ENCODE measurements at places on chromosomes 2 and 18.

DNA sequence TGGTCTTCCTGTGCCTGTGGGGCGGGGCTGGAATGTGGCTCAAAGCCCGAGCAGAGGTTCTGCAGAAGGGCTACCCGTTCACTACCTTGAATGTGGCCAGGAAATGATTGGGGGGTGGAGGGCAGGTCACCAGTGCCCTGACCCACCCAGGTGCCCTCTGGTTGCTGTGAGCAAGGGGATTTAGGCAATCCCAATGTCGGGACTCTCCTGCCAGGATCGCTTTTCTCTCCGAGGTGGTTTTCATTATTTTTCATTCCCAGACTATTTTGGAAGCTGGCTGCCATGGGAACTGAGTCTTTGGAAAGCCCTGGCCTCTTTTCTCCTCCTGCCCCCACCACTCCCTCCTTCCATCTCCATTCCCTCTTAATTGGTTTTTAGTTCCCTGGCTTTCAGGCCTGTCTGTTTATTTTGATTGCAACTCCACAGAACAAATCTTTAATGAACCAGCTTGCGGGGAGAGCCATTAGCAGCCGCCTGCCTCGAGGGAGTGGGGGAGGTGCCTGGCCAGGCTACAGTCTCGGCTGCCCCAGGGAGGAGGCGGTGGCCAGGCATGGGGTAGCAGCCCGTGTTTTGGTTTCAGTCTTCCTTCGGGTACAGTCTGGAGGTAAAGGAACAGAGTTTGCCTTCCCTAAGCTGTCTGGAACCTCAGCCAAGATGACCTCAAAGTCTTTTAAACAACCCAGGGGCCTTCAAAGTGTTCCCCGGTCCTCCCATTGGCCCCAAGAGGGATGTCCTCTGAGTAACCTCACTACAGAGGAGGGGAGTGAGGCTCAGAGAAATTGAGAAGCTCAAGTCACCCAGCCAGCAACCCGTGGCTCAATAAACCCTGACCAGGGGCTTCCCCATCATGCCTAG, 114.4 kb upstream of the HAAO start:
- DNase-seq = no peak

- no peak for DNase-seq
Measured at GRCh38 chr2:73031725-73032701, 39.5 kb downstream of the SFXN5 start.

GRCh38 chr2:171895786-171896185, 1.7 kb upstream of the SLC25A12 start:
- DNase-seq = no peak

GRCh38 chr2:55547001-55547400, 27.5 kb downstream of the CFAP36 start:
- DNase-seq = no peak

GRCh38 chr18:52451851-52452250, 111.9 kb downstream of the DCC start:
- DNase-seq = no peak

- no peak for DNase-seq
Measured at GRCh38 chr2:241929551-241930490, 60.3 kb downstream of the RTP5 start.

DNA sequence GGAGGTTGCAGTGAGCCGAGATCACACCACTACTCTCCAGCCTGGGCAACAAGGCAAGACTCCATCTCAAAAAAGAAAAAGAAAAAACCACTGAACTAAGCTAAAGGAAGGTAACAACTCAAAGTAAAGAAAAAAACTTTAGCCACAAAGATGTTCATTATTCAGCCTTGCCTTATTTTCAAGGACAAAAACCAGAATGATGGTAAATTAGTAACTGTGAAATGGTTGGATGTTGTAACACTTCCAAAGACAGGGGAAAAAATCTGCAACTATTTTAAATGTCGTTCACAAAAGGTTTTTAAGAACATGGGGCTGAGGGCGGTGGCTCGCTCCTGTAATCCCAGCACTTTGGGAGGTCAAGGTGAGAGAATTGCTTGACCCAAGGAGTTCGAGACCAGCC, 10.1 kb downstream of the ADAM17 start:
- DNase-seq = no peak

DNA sequence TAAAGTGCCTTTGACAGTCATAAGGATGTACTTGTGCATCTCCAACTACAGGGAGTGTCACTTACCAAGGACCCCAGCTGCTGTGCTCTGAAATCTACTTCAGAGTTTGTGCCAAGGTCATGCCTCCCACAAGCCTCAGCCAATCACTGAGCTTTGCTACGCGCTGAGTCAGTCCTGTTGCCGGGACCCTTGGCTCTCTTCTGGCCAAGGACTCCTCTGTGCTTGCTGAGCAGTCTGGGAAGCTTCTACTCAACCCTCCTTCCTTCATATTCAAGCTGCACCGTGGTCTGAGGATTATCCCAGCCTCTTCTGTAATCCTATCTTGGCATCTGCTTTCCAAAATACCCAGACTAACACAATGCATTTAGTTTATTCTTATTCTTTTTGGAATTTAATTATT, 398.9 kb upstream of the FANCL start:
- DNase-seq = no peak

DNA sequence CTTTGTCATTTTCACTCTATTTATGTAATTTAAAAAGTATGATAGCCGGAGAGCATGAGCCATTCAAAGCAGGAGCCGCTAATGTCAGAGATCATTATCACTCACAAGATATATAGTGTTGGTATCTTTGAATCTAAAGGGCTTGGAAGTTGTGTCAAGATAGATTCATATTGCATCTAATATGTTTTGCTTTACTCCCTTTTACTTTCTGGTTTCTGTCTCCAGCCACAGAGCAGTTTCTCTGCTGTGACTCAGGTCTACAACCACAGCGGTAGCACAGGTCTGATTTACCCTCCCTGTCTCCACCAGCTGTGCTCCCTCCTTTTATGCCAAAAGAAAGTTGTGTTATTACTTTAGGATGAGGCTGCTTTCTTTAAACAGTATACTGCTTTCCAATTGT, 424.0 kb downstream of the ARHGAP15 start:
- DNase-seq = no peak

- DNase-seq = no peak
Measured at GRCh38 chr18:394987-395362, 105.5 kb downstream of the COLEC12 start.

DNA sequence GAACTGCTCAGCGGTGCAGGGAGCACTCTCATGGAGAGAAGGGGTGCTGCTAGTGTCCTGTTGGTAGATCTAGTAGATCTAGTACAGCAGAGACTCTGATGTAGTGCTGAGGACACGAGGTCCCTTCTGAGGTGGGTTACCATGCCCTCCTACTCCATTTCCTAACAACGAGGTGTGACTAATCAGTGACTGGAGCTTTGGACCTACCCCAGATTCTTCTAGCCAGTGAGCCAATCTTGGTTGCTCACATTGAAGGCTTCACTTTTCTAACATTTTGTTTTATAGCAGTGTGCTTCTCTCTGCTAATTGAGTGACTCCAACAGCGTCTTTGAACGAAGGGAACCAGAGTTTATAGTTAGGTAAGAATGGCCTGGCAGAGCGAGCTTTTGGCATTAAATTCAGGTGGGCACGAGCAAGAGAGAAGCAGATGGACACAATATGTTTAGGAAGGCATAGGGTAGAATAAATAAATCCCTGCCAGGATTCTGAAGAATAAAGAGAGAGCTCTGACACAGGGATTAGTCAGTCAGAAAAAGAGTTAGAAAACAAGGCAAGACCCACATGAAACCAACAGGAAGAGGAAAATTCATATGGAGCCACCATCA, 306.0 kb upstream of the RAB12 start:
- DNase-seq = no peak

GRCh38 chr2:164151522-164151921, 415.7 kb upstream of the FIGN start:
- no peak for DNase-seq

GRCh38 chr2:17058772-17059402, 393.3 kb upstream of the CYRIA start:
- no peak for DNase-seq

- no peak for DNase-seq
Measured at GRCh38 chr2:29446847-29447246, 331.6 kb downstream of the CLIP4 start.

DNA sequence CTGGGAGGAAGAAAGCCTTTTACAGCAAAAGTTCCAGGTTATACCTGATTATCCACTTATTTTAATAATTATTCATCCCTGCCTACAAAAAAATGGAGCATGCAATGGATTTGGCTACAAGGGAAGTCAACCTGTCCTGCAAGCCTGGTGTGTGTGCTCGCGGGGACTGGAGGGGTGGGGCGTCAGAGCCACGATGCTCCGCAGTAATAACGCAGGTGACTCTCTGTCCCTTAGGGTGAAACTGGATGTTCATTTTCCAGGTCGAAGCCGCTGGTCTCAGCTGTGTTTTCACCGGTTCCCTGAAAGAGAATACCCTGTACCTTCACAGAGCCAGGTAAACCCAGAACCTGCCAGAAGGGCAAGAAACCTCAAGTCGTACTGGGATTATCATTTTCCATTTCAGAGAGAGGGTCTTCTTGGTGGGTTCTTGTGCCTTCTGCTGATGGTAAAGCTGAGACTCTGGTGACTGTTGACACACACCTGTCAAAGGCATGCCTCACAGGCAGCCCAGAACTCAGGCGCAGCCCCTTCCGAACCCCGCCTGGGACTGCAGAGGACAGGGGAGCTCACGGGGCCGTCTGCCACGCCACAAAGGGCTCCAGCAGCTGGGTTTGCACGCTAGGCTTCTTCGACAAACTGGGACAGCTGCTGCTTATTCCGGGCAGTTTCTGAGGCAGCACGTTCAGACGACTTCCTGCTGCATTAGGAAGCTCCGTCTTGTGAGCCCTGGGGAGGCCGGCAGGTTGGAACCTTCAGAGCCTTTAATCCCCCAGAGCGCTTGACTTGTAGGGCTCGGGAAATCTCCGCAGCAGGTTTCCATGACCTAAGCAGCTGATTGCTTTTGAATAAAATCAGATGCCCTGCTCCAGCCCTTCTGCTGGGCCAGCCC, 58.6 kb downstream of the KCNG2 start:
- DNase-seq = no peak

All from activated T-helper 1 cell treated with Interleukin-2 at 50 U/mL for 16 hours (primary cell).